ENCODE measurements at places on chromosomes 12 and 14.

DNA sequence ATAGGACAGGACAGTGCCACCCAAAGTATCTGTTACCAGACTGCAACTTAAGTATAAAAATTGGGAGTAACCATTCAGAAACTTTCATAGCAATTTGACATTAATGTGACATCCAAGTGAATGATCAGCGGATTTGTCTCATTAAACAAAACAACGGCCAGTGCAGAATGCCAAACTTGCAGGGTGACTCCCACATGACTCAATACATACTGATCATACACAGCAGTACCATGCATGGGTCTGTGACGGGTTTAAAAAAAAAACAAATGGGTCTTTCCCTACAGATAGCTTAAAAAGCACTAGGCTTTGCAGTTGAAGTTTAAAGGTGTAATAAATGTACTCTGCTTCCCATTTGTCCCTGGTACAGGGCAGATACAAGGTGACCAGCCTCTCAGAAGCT, 116.6 kb downstream of the SLC35F4 start:
- DNase-seq: peak; percentile 13

- no peak for DNase-seq
Observed at GRCh38 chr14:100981809-100982208, 78.3 kb upstream of the RTL1 start.

GRCh38 chr14:92513966-92514843, 624 bp downstream of the RIN3 start:
- no peak for DNase-seq

- no peak for DNase-seq
Observed at GRCh38 chr14:26595926-26596542, 1.8 kb downstream of the NOVA1 start.

DNA sequence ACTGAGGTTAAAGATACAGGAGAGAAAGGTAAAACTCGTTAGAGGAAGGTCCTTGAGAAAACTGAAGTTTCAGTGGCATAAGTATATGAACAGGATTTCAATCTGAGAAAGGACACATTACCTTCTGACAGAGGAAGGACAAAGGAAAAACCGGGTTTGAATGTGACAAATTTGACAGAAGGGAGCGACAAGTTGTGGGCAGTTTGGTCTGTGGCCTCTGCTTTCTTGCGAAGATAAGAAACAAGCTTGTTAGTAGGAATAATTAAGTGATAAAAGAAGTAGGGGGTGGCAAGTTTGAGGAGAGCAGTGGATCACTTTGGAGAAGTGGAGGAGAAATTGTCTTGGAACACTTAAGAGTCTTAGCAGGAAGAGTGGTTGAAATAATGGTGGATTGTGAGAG, 5.1 kb downstream of the MON2 start:
- no peak for DNase-seq

GRCh38 chr12:49461221-49461620, 77.6 kb upstream of the KCNH3 start:
- DNase-seq: no peak

GRCh38 chr14:106511006-106511799, 984.8 kb downstream of the TMEM121 start:
- no peak for DNase-seq

DNA sequence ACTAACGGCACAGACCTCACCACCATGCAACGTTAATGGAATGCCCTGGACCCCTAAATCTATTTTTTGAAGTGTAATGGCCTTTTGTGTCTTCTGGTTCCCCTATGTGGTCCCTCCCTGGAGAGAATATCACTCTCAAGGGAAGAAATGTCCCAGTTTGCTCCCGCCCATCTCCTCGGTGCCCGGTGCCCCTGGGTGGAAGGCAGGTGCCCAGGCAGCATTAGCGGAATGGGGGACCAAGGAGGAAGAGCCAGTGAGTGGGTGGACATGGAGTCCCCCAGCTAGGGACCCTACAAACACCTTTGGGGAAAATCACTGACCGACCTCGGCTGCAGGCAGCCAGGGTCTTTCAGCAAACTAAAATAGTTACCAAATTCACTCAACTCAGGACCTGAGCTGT, 212.1 kb upstream of the RTL1 start:
- DNase-seq: no peak

DNA sequence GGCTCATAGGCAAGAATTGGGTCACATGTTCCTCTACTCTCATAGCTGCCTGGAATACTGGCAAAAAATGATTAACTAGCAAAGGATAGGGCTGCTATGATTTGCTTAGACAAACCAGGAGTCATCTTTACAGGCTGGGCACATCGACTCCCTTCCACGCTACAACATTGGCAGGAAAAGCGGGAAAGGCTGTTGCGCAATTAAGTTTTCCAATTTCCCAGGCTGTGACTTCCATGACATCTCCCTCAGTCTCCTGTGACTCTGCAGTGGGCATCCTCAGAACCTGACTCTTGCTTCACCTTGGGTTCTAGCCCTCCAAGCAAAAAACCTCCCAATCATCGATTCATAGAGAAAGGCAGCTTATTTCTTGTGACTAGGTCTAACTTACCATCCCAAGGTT, 184.5 kb upstream of the E2F7 start:
- no peak for DNase-seq

DNA sequence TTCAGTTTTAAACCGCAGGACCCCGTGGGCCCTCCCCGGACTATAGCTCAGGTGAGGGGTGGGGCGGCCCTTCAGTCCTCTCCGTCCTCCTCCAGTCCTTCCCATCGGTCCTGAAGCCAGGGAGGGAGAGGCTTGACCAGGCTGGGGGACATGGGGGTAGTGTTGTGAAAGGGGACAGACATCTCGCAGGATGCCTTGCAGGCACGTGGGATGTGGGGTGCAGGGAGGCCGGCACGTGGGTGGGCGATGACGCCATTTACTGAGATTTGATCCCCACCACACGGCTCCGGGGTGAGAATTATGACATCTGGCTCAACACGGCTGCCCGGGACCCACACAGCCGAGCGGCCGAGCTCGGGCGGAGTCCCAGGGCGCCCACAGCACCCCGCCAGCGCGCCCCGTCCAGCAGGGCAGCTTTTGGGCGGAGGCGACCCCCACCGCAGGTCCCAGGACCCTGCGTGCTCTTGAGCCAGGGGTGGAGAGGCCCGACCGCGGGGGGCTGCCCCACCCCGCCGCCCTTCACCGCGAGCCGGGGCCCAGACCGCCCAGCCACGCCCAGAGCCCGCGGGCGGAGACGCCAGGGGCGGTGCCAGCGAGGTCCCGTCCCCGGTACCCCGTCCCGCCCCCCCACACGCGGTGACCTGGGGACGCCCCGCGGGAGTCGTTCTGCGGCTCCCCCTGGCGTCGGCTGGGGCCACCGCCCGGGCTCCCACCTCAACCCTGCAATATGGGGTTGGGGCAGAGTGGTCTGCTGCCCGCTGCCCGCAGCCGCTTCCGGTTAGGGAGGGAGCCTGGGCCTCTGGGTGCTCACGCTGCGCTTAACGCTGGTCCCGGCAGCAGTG, 3.3 kb upstream of the EXOC3L4 start:
- peak; percentile 16 for DNase-seq

GRCh38 chr12:105522166-105522825, 191.8 kb downstream of the C12orf75 start:
- DNase-seq: peak; percentile 33

- no peak for DNase-seq
Observed at GRCh38 chr12:96244826-96245225, 50.7 kb downstream of the ELK3 start.

GRCh38 chr14:58584383-58584782, 53.4 kb upstream of the DACT1 start:
- no peak for DNase-seq

GRCh38 chr12:124379938-124380754, 85.3 kb downstream of the RFLNA start:
- DNase-seq: peak; percentile 93

DNA sequence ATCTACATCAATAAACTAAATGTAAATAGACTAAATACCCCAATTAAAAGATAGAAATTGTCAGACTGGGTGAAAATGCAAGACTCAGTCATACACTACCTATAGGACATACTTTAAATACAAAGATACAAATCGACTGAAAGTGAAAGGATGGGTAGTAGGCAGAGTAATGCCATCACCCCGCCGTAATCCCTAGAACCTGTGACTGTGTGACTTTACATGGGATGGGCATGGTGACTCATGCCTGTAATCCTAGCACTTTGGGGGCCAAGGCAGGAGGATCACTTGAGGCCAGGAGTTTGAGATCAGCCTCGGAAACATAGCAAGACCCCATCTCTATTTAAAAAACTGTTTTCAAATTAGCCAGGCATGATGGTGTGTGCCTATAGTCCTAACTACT, 2.6 kb upstream of the EVL start:
- DNase-seq: no peak

DNA sequence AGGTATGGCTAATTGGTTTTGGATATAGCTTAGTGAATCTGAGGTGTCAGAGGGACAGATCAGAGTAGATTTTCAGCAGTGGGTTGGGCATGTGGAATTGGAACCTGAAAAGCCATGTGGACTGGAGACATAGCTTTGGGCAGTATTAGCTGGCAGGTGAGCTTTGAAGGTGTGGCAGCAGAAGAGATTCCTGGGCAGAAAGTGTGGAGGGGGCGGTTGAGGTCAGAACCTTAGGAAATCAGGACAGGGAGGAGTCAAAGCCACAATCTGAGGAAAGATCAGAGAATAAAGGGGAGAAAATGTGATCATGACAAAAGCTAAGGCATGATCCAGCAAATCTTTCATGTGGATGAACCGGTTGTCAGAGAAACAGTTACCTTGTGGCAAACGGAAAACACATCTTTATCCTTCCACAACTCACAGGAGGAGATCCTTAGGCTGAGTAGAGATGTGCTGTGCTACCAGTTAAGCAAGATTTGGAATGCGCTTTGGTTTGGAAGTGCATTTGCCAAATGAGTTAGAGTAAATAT, 56.4 kb downstream of the PTGER2 start:
- DNase-seq: no peak

DNA sequence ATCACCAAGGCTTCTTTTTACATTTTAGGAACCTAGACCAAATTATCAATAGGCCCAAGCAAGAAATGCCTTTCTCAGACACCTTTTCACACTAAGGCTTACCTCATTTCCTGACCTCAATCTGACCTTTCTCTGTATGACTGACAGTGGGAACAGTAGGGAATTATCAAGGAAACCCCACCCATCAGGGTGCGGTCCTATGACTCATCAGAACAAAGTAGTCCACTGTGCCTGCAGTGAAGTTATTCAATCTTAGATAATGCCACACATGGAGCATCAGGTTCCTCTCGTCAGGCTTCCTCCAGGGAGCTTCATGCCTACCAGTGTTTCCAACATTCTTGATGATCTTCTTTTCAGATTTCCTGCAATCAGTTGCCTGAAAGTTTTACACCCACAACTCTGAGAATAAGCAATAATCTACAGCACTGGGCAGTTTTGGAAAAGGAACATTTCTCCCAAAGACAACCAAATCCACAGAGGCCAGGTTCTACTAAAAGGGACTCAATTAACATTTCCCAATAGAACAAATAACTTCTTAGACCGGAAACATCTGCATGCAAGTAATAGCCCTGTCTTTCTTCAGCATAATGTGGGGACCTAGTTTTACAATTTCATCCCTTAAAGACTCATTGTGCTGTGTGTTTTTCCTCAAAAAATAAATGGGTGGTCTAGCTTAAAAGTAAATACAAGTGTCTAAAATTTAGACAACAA, 35.9 kb upstream of the TMTC2 start:
- peak; percentile 98 for DNase-seq

- no peak for DNase-seq
Observed at GRCh38 chr12:82361461-82361915, 3.2 kb downstream of the METTL25 start.

DNA sequence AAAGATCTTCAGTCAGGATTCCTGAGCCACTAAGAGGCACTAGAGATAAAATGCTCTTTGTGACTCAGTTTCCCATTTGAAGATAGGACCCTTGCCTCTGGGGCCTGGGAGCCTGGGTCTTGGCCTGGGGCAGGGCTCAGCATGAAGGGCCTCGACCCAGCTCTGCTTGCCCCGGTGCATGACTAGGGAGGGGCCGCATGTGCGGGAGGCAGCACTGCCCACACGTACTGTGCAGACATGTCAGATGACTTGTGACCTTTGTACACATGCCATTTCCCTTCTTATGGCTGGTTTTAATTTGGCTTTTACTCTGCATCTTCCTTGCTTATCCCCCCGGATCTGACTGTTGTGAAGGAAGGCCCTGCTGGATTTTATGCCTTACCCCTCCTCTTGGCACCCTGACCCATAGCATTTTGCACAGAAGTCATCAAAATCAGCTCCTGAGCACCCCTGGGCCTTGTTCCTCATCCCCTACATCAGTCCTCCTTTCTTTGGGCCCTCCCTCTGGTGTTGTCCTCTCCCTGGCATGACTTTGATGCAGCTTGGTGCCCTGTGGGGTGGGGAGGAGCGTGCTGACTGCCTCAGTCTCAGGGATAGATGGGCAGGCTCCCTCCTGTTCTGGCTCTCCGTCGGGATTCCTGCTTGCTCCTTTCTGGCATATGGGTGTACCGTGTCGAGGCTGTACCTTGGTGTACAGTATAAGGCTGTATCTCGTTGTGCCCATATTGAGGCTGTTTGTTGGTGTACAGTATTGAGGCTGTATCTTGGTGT, 4.4 kb downstream of the CLSTN3 start:
- no peak for DNase-seq

DNA sequence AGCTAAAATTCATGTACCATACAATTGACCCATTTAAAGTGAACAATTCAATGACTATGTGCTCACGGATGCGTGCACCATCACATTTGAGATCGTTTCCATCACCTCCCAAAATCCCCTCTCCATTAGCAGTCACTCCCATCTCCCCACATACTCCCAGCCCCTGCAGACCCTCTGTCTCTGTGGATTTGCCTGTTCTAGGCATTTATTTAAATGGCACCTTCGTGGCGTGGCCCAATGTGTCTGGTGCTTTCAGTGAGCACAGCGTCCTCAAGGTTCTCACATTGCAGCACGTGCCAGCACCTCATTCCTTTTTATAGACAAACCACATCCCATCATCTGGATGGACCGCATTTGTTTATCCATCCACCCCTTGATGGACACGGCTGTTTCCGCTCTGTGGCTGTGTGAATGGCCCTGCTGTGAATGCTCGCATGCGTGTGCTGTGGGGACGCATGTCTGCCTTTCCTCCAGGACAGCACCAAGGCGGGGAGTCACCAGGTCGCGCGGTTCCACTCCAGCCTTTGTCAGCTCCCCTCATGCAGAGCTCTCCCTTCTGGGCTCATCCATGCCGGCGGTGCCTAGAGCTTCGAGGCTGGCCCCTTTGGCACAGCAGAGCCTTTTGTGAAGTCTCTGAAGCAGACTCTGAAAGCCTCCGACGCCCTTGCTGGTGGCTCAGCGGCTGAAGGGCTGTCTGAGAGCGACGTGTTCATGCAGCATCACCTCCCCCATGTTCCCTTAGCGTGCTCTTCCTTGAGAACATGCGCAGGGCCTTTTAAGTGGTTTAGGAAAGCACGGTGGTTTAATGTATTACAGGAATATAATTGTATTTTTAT, 184.4 kb downstream of the KIF26A start:
- no peak for DNase-seq

- DNase-seq: no peak
Observed at GRCh38 chr12:118259079-118259478, 113.6 kb downstream of the TAOK3 start.

DNA sequence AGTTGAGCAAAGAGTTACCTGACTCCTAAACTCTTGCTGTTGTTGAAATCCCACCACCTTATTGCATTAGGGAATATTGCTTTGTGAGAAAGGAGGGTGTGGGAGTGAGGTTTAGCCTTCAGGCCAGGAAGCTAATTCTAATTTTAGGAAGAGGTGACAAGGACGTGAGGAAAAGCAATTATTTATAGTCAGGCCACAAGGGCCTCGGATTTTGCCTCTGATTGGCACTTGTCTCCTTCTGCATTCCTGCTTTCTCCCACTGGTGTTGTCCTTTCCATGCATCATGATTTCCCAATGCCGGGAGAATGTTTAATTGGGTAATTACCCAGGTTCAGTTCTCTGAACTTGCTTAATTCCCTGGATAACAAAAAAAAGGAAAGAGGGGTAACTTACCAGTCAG, 37.9 kb upstream of the SLC38A2 start:
- no peak for DNase-seq

- DNase-seq: no peak
Observed at GRCh38 chr14:100802766-100803165, 23.2 kb upstream of the MEG3 start.
